ENCODE measurements at places on chromosomes 12 and 14.

- DNase-seq = no peak
Measured at GRCh38 chr14:83864106-83864505, 1665.8 kb upstream of the FLRT2 start.

DNA sequence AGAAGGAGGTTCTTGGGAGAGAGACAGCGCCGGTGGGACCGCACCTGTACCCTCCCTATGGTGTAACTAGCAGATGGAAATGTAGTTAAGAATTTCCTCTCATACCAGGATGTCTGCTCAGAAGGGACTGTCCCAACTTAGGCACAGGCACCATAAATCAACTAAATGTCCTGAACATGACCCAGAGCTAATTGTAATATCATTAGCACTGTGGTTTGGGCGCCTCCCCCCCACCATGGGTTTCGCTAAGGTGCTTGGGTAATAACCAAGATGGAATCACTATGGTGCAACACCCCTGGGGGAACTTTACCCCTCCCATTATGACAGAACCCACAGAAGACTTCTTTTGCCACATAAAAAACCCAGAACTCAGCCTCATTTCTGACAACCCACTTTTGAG is 15.9 kb downstream of the ZNF641 start:
- no peak for DNase-seq

GRCh38 chr12:94872971-94873733 is 130.3 kb downstream of the NDUFA12 start:
- no peak for DNase-seq

GRCh38 chr12:131836193-131836592 is 8.0 kb downstream of the MMP17 start:
- no peak for DNase-seq

DNA sequence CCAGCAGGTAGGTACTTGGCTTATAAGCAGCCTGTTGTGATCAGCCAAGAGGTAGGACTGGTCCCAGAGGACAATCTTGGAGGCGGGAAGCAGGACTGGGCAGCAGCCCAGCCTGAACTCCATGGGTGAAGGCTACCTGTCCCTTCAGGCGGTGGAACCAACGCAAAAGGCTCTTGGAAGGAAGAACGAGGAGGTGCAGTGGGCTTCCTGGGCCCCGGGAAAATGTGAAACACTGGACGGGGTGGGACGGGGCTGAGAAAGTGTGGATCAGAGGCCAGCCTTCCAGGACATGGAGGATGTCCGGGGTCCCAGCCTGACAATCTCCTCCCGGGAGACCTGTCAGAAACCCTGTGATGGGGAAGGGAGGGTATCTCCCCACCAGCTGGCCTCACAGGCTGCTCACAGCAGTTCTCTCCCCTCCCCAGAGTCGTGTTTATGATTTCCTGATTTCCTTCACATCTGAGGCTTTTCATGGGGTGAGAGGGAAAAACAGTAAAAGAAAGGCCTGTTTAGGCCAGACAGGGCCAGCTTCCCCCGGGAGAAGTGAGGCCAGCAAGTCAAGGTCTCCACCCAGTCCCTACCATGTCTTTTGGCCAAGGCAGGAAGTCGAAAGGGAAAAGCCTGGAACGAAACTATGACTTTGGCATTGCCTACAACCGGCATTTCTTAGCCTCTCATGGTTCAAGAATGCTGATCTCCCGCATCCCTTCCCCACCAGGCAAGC is 11.3 kb downstream of the CMKLR1 start:
- DNase-seq = no peak

- peak; percentile 51 for DNase-seq
Measured at GRCh38 chr12:124992874-124993625, 395 bp upstream of the BRI3BP start.

- DNase-seq = no peak
Measured at GRCh38 chr14:92413379-92413778, 90.4 kb downstream of the SLC24A4 start.

DNA sequence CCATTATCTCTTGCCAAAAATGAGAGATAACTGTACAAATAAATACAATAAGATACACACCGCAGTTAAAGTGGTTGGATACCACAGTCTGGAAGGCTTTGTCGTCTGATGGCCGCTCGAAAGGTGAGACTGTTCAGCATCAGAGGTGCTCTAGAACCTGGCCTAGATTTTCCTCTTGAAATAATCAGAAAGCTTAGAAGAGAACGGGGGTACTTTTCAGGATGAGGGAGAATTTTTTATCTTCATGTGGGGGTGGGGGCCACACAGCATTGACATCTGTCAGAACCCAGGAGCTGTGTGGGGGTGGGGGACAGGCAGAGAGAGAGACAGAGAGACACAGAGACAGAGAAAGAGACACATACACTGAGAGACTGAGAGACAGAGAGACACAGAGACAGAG is 90.5 kb downstream of the GALNT9 start:
- DNase-seq = no peak

GRCh38 chr12:53578783-53579182 is 47.4 kb downstream of the ATF7 start:
- DNase-seq = no peak

DNA sequence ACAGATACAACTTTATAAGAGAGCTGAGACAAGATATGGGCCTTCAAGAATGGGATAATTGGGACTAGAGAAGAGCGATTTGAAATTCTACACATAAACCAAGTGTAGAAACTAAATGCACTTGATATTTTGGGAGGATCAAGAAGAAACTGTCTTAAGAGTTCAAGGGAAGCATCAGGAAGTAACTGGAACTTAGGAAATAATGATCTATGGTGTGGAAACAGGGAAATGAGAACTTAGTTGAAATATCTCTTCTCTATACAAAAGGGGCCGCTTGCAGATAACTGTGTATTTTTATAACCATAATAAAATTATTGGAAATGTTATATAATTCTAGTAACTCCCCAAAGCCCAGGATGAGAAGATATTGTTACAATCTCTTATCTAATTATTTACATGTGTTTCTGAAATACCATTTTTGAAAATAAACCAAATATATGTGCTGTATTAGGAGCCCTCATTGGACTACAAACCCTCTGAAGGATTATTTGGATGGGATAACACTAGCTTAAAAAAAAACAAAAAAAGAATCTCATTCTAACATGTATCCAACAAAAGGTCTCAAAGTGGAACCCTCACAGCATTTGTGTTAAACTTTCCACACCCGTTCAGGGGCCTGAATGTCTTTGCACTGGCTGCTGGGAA is 84.7 kb upstream of the FLRT2 start:
- DNase-seq = no peak

DNA sequence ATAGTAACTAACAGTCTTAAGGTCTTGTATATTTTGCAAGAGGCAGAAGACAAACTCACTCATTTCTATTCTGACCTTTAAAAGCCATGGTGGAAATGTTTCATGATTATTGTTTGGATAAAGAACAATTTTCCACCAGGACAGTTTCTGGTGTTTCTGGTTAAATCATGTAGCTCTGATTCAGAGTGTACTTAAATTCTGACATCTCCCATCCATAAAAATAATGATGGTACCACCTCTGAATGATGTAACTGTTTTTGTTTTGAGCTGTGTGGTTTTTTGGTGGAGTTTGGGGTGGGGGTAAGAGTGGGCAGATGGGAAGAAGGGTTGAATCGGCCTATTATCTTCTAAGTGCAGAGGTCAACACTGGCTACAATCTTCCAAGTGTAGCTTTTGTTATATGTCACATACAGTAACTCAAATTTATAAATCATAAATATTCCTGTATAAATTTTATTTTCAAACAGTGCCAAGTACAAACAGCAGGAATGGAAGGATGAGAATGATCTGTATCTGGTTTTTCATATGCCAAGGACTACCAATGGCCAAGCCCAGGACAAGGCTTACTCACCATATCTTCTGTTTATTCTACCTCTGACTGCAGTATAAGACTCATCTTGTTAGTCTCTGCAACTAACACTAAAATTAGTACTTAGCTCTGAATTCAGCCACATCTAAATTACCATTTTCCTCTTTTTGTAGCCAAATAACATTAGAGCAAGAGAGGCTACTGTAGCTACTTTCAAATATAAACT is 108.7 kb downstream of the BCAT1 start:
- peak; percentile 63 for DNase-seq

DNA sequence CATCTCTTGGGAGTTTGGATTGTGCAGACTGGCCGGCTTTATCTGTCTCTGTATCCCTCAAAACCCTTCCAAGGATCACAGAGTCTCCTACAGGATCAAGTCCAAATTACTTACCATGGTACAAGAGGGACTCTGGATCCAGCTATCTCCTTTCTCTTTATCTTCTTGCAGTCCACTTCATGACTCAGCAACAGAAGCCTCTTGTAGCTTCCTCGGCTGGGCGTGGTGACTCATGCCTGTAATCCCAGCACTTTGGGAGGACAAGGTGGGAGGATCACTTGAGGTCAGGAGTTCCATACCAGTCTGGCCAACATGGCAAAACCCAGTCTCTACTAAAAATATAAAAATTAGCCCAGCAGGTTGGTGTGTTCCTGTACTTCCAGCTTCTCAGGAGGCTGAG is 189.7 kb downstream of the BCAT1 start:
- DNase-seq = peak; percentile 55

All from EH (cell line).